IPS DF 19.7 (cell line): ENCODE measurements at places on chromosomes 2 and 18.

DNA sequence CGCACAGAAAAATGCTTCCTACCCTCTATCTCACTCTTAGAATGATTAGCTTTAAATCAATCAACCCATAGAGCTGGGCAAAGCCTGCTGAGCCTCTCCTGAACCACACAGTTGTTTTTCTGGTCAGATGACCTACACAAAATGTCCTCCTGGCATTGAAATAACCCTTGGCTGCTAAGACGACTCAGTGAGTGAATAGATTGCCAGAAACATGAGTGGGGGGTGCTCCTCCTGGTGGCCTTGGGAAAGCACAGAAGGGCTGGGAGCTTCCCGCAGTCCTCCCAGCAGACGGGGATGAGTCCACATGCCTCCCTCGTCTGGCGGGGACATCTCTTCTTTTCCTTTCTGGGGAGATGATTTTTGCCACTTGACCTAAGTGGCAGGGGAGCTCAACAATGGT, 14.9 kb downstream of the MAL start:
- DNase-seq = no peak

GRCh38 chr2:222050981-222051380, 247.8 kb downstream of the PAX3 start:
- no peak for DNase-seq

DNA sequence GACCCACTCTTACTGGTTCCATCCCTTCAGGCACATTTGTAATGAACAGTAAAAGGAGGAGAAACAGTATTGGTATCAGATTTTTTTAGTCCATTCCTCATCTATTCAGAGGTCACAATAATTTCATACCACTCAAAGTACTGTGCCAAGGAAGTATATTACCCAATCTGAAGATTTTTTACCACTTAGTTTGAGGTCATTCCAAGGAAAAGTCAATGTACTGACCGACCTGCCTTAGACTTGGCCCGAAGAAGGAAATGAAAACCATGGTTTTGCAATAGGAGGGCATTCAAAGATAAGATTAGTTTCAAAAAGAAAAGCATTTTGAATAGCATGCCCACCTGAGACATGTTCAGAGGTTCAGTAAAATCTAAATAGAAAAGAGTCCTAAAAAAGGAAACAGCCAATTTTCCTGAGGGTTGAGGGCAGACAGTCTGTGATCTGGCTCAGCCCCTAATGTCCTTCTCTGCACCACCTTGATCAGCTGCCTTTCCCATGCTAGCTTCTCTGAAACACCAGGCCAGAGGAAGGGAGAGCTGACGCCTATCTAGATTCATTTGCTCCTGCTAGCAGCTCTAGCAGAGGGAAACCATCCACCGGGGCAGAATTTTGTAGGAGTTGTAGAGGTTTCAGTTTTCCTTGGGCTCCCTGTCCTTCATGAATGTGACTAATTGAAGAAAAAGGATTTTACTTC, 107.3 kb upstream of the FZD5 start:
- DNase-seq = no peak

- no peak for DNase-seq
Observed at GRCh38 chr2:112885506-112885902, 25.5 kb upstream of the IL37 start.

DNA sequence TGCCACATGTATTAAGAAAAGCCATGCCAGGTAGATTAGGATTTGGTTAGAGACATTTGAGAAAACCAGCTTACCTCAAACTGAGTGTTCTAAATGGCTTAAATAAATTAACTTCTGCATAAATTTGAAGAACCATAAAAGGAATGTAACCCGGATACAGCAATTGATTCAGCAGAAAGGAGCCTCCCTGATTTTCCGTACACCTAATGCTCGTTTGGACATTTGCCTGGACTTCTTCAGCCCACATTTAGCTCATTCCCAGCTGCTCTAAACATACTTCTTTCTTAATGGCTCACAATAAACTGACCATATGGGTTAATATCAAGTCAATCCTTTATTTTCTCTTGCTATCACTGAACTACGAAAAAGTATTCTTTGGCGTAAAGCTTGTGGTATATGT, 392.4 kb downstream of the ZNF516 start:
- DNase-seq = no peak

GRCh38 chr2:25926984-25927756, 48.9 kb upstream of the ASXL2 start:
- no peak for DNase-seq

DNA sequence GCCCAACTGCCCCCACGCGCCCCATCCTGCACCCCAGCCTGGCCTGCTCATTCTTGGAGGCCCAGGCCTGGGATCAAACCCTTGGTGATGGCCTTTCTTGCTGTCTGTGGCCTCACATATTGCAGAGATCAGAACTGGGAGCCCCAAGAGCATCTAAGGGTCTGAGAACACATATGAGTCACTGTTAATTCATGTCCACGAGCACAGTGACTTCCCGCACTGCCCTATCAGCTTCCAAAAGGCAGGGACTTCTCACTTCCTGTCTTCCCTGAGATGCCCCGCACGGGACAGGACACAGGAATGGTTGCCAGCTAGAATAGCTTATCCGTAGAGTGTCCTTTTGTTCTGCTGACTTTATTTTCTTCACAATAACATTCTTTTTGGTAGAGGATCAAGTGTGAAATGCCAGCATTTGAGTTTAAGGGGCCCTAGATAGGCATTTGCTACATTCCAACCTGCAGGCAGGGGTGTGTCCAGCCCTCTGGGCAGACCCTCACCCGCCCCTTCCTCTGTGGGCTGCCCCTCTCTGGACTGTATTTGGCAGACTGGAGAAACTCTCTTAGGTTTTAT, 21.1 kb upstream of the CELF4 start:
- no peak for DNase-seq

DNA sequence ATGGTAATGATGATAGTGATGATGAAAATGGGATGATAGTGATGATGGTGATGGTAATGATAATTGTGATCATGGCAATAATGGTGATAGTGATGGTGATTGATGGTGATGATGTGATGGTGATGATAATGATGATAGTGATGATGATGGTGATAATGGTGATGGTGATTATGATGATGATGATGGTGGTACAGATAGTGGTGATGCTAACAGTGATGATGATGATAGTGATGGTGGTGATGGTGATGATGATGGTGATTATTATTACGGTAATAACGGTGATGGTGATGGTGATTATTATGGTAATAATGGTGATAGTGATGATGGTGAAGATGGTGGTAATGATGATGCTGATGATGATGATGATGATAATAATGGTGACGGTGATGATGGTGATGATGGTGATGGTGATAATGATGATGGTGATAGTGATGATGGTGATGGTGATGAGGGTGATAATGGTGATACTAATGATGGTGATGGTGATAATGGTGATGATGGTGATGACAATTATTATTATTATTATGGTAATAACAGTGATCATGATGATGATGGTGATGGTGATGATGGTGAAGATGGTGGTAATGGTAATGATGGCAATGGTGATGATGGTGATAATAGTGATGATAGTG, 151.0 kb downstream of the ZNF516 start:
- no peak for DNase-seq

DNA sequence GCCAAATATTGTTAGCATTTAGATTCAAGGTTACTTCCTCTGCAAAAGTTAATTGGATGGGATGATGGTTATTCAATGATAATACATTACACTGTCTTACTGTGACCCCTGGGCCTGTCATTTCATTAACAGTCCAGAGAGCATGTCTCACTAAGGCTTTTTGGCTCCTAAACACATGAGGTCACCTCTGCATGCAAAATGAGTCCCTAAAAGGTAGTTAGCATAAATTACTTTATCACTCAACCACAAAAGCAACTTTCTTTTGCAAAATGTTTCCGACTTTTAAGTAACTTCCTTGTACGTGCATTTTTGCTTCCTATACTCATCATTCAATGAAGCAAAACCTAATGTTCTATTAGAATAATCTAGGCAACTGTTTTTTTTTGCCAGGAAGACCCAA, 16.8 kb upstream of the AGFG1 start:
- no peak for DNase-seq

- DNase-seq = no peak
Observed at GRCh38 chr2:83615511-83615910, 843.6 kb downstream of the SUCLG1 start.

DNA sequence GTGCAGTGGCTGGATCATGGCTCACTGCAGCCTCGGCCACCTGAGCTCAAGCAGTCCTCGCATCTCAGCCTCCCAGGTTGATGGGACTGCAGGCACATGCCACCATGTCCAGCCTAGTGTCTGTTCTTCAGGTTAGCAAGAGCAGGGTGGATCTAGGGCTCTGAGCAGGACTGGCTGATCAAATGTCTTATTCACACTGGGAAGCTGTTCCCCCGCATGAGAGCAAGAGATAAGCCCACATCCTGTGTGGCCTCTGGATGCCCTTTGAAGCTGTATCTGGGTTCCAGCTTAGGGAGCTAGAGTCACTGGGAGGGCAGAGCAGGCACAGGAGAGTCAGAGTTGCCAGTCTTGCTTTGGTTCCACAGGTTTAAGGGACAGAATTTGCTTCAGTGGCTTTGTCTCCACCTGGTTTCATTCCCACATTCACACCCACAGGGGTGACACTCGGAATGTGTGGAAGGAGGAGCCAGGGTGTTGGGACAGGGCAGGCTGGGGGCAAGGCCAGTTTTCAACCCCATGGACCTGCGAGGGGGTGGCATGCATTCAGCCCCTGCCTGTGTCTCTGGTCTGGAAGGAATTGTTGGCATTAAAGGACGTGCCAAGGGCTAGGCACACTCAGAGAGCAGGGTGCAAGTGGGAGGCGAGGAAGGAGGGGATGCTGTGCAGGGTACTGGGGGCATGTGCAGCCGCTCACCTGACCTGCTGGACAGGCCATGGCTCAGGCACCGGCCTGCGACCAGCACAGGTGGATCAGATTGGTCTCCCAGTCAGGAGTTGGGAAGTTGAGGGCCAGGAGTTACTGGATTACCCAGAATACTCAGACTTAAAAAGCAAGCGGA, 24.5 kb downstream of the PTPN18 start:
- no peak for DNase-seq

- DNase-seq = no peak
Observed at GRCh38 chr2:122007126-122007525, 251.7 kb downstream of the TSN start.

GRCh38 chr2:172726172-172726735, 9.4 kb upstream of the RAPGEF4 start:
- DNase-seq = no peak

DNA sequence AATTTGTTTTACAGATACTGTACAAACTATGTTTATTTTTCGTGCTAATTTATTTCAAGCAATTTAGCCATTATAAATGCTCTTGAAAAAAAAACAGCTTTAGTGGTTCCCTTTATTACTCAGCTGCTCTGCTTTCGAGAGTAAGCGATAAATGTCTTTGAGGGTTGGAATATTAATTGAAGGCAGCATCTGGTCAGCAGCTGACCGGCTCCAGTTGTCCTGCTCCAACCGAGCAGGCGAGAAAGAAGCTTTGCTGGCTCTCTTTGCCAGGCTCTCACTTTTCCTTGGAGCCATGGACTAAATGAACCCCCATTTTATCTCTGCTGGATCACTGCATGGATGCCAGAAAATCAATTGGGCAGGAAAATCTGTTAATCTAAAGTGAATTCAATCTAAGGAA, 147.4 kb downstream of the LNPK start:
- no peak for DNase-seq

GRCh38 chr2:182920631-182921056, 54.2 kb upstream of the FRZB start:
- DNase-seq = no peak

DNA sequence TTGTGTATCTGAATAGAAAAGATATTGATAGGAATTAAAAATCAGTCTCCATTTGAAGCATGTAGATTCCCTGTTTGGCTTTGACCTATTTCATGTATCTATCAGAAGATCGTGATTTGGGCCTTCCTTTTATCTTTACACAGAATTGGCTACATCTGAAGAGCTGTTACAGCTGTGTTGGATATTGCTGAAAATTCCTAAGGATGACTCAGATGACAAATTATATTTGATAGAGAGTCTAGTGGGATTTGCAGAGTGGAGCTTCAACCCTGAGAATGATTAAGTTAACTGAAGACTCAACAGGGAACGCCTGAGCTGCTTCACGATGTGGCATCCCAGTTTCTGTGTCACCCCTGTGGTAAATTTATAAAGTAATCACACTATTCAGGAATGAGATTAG, 4.9 kb upstream of the COL3A1 start:
- no peak for DNase-seq

GRCh38 chr2:181047829-181048228, 67.4 kb downstream of the UBE2E3 start:
- DNase-seq = no peak

- no peak for DNase-seq
Observed at GRCh38 chr18:80249217-80250093, 2.1 kb upstream of the PARD6G start.

GRCh38 chr2:236887953-236888793, 197.5 kb upstream of the COPS8 start:
- DNase-seq = no peak

- DNase-seq = no peak
Observed at GRCh38 chr2:196487417-196487816, 152.1 kb upstream of the CCDC150 start.

- no peak for DNase-seq
Observed at GRCh38 chr18:26685438-26686157, 137.2 kb upstream of the KCTD1 start.

DNA sequence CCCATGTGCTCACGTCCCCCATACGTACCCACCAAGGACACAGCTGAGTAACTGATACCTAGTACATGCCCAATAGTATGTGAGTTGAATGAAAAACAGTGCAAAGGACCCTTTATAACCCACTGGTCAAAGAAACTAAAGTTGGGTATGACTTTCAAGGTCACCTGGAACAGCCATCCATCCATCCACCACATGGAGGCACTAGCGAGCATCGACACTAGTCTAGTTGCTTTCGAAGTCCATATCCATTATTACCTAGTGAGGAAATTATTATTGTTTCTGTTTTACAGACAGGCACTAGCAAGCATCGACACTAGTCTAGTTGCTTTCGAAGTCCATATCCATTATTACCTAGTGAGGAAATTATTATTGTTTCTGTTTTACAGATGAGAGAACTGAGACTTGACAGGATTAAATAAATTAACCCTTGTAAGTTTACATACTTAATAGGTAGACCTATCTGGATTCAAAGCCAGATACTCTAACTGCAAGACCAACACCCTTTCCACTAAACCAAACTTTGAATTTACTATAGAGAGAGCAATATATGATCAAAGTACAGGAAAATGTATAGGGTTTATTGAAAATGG, 233.7 kb downstream of the METTL4 start:
- no peak for DNase-seq

- DNase-seq = peak; percentile 40
Observed at GRCh38 chr2:74261204-74261864, 62.9 kb downstream of the MTHFD2 start.

DNA sequence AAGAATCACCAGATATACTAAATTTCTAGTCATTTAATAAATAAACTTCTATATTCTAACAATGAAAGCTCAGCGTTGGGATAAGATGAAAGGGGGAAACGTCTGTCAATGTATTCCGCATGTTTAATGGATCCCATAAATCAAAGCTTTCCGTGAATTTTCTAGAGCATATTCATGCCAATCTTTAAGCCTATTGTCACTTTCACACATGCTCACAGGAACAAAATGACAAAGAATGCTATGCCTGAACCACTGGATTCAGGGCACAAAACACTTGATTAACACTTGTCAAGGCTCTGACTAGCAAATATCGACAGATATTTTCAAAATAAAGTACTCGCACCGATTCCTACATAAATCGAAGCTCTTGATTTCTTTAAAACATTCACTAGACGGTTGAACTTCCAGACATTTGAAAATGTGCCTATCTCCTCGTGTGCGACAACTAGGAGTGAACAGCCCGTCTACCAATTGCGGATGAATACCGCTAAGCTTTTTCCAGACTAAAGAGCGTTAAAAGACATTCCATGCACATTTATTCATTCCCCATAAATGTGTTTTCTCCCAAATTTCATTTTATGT, 1.8 kb downstream of the TLK1 start:
- no peak for DNase-seq
